ENCODE measurements at places on chromosomes 4 and X.

DNA sequence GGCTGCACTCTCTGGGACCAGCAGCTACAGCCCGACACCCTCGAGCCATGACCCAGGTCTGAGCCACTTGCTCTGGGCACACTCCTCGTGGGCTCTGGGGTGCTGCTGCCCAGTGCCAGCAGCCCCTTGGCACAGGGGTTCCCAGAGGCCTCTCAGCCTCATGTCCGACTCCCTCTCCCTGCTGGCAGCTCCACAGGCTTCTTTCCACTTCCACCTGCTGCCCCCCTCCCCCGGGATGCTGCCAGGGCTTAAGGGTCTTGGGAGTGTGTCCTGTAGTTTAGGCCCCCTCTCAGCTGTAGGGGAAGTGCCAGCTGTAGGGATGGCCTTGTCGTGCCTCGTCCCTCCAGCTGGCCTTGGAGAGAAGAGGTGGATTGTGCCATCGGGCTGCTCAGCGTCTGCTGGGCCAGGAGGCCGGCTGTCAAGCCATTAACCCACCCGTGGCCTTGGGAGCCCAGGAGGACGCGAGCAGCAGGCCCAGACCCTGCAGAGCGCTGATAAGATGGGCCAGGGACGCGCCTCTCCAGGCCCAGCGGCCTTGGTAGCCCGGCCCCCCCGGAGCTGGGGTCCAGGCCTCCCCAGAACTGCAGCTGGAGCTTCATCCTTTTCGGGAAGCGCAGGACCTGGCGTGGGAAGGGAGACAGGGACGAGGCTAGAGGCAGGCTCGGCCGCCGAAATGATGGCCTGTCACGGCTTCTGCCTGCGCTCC is 1.0 kb upstream of the USP27X start:
- no peak for DNase-seq

- DNase-seq, result no peak
Measured at GRCh38 chr4:79584902-79585301, 176.9 kb upstream of the GK2 start.

DNA sequence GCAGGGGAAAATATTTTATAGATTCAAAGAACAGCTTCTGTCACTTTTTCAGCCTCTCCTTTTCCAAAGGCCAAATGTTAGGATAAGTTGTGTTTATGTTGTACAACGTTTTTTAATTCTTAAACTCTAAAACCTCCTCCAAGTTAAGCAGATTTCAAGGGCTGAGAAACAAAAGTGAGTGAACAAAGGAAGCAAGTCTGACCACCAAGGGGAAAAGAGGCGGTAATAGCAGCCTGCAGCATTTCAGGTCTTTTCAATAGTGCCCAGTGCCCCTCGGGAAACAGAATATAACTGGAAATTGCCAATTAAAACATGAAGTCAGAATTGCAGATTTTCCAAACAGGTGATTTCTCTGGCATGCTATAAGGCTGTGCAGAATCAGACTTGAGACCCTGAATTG is 510.0 kb upstream of the HTR2C start:
- no peak for DNase-seq

DNA sequence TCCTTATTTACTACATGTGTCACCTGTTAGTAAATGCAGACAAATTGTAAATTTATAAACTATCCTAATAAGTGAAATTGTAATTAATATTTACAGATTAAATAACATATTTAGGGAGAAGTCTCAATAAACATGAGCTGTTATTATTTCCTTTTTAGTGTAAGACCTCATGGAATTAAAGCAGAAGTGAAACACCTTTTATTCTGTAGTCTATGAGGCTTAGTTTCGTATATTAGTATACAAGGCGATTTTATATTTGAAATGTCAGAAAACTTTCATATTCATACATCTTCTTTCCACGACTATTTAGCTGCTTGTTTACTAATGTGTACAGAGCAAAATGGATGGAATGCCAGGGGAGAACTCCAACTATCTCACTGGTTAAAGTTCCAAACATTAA is 414.4 kb downstream of the ARHGAP24 start:
- DNase-seq, result no peak

DNA sequence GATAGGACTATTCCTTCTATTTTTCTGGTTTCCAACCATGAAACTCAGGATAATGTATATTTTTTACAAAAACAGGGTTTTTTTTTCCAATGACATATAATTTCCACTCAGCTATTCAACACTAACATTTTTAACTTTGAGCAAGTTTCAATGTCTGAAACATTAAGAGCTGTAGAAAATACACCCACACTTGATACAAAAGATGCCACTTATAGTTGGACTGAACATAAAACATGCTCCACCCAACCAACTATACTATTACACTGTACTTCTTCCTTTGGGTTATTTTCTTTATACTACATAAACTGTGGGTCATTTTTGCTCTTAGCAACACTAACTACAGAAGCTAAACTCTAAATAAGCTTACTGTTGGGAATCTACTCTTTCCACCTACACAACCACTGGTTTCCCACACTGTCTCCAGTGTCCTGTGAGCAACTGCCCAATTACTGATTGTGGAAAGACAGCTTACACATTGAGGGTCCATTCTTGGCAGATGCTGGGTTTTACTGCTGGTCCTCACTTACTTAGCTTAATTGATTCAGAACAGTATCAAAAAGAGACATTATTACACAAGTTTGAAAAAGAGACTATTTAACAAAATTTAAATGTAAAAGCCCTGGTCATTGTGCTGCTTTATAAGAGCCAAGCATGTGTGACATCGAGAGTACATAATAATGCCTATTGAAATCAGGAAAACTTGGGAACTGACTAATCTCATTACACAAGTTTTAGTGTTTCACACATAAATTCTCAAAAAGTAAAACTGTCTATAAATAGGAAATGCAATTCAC is 6.3 kb downstream of the AMMECR1 start:
- no peak for DNase-seq

DNA sequence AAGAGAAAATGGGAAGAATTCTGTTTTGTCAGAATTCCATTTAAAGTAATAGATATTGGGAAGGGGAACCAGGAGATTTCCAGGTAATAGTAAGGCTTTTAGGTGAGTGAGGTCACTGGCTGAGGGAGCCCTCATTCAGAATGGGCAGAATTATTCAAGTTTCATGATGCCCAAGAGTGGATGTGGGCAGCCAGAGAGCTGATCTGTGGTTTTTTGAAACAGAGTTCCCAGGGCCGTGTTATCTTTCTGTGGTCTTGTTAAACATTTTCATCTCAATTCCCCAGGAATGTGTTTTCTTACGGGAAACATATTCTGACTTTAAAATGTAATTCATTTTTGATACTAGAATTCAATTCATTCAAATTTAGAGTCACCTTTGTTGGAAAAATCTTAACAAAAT is 182.0 kb upstream of the AADAT start:
- DNase-seq, result no peak

GRCh38 chr4:167428156-167428555 is 193.9 kb upstream of the SPOCK3 start:
- DNase-seq, result no peak

DNA sequence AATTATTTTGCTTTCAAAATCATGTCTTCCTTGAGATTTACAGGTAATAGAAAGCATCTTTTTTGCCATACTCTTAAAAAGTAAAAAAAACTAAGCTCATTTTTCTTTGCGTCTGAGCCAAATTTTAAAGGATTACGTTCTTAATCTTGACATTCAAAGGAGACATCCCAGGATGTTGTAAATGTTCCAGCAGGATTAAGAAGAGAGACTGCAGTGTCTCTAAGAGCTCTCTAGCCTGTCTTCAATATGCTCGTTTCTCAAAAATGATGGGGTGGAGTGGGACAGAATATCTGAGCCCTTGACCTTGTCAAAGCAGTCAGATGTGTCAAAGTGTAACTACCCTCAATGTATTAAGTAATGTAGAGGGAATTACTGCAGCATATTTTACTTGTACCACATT is 363.3 kb downstream of the PCDH7 start:
- DNase-seq, result no peak

GRCh38 chrX:120514236-120514635 is 45.1 kb upstream of the LAMP2 start:
- no peak for DNase-seq

GRCh38 chr4:87697945-87698344 is 47.9 kb downstream of the DMP1 start:
- no peak for DNase-seq

DNA sequence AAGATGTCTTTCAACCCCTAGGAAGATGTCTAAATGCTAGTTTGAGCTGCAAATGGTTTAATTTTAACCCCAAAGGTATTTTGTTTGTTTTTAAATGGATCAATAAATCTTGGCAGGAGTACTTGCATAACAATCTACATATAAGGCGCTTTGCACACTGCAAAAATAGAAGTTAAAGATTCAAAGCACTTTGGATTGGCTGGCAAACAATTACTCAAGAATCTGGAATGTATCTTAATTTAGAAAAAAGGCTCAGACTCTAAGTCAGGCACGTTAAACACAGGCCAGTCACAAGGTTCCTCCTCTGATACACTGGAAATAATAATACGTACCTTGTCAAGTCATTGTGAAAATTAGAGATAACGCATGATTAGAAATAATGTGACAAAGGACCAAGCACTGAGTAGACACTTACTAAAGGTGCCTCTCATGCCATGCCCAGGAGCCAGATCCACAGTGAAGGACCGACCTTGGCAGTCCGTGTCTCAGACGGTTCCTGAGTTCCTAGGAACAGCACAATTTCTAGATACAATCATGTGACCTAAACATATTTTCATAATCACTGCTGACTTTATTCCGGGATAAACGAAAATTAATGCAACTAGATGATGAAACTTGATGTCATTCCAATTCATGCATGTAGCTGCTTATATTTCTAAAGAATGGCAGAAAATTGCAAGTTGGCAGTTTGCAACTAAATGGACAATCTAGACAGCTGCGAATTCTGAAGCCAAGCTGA is 49.6 kb downstream of the PROM1 start:
- no peak for DNase-seq

GRCh38 chr4:54566608-54567007 is 91.1 kb upstream of the KIT start:
- no peak for DNase-seq

DNA sequence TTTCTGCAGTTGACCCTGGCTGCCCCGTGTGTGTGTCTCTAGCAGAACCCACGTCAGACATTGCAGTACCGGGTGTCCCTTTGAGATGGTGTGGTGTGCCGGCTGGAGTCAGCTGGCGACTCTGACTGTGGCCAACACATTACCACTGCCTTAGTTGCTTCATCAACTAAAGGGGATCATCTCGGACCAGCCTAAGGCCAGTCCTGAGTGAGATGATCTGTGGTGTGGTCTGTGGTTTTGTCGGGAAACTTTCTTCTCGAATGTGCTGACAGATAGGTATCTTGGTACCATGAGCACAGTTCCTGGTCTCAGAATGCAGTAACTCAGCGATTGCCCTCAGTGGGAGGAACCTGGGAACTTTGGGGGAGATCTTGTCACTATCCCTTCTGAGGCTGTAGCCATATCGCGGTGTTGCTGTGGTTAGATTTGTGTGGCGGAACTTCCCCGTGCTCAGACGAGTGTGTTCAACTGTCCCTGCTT is 15.8 kb downstream of the TBC1D14 start:
- no peak for DNase-seq

GRCh38 chr4:8393593-8394038 is 46.9 kb downstream of the ACOX3 start:
- DNase-seq, result no peak

- DNase-seq, result no peak
Measured at GRCh38 chr4:178953447-178954120, 1511.3 kb upstream of the AGA start.

DNA sequence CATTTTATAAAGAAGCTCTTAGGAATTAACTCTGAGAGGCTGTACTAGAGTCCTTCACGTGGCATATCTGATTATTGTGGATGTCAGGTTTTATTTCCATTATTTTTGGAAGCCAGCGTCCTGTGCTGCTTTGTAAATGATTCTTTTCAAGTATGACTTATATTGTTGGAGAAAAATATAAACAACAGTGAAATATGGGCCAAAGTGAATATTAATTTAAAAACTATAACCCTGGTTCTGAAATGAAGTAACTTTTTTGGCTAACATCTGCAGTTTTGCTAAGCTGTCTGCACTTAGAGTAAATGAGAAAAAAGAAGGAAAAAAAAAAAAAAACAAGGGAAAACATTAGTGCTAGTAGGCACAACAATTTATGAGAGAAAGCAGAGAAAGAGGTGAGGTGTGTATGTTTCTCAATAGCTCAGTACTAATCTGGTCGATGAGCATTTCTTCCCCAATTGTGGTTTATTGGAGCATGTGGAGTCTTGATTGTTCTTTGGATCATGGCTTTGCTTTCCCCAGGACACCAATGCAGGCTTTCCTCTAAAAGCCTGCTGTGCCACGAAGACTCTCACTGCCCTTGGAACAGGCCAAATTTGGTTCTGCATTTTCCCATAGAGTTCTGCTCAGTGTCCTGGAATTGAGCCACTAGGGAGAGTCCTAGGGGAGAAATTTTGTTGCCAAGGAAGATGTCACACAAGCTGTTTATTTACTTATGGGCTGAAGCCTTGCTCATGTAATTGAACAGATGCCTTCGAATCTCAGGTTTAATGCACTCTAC is 273.3 kb downstream of the DKK2 start:
- DNase-seq, result no peak

GRCh38 chr4:188030401-188030800 is 34.8 kb downstream of the ZFP42 start:
- no peak for DNase-seq

DNA sequence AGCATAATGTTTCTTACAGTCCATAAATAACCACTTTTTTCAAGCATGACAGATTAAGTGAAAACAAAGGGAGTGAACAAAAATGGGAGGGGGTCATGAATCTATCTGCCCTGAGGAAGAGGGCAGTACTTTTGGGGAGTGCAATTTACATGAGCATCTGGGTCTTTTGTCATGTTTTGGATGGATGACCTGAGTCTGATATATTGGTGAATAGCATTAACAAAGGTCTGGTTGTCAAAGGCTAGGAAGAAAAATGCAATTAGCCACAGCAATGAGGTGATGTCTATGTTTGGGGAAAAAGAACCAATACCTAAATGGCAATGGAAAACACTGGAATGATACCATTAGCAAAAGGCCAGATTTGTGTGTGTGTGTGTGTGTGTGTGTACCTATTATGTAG is 15.1 kb upstream of the MAD2L1 start:
- no peak for DNase-seq

DNA sequence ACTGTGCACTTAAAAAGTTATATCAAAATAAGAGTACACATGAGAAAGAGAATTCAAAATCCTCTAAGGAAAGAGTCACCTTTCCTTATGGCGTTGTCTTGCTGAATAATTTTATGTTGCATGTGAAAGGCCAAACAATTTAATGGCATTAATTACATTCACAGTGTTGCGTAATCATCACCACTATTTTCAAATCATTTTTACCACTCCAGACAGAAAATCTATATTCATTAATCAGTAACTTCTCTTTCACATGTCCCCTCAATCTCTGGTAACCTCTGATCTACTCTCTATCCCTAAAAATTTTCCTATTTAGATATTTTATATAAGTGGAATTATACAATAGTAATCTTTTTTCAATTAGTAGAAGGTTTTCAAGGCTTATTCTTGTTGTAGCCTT is 283.0 kb downstream of the CXXC4 start:
- DNase-seq, result no peak

All from memory B cell (primary cell).